NCI-H524 treated with DMSO at 0.1 percent for 48 hours (cell line): ENCODE measurements at places on chromosomes 1 and 21.

- DNase-seq = no peak
Measured at GRCh38 chr1:76198452-76198851, 123.9 kb downstream of the ST6GALNAC3 start.

- no peak for DNase-seq
Measured at GRCh38 chr1:45516465-45516864, 5.2 kb downstream of the PRDX1 start.

DNA sequence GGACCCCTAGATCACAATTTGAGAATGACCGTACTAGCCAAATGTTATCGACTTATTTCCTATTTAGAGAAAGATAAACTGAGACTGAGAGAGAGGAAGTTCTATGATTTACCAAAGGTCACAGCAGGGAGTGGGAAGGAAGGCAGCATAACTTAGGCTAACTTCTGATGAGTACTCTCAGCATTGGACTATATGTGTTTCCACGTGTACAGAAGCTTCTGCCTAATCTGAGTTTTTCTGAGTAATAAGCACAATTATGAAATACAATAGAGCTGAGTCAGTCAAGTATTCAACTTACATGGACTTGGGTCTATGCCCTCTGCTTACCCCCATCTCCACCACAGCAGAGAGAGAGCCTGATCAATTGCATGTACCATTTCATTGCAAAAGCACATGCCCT lies 88.1 kb upstream of the HIVEP3 start:
- DNase-seq = no peak

- no peak for DNase-seq
Measured at GRCh38 chr1:218369688-218370511, 24.8 kb downstream of the TGFB2 start.

DNA sequence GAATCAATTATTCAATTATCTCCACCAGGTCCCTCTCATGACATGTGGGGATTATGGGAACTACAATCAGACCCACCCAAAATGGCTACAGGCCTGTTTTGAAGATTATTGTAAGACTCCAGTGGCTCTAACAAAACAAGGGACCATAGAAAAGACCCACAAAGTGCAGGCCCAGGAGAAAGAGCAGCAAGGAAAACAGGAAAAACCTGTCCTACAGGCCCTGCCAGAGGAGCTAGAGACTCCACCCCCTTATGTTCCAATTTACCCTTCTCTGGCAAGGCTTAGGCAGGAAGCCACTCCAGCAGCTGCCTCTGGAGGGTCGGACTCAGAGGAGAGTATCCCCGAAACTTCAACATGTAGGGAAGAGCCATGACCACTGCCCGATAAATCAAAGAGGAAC lies 96.5 kb downstream of the LIPI start:
- no peak for DNase-seq

DNA sequence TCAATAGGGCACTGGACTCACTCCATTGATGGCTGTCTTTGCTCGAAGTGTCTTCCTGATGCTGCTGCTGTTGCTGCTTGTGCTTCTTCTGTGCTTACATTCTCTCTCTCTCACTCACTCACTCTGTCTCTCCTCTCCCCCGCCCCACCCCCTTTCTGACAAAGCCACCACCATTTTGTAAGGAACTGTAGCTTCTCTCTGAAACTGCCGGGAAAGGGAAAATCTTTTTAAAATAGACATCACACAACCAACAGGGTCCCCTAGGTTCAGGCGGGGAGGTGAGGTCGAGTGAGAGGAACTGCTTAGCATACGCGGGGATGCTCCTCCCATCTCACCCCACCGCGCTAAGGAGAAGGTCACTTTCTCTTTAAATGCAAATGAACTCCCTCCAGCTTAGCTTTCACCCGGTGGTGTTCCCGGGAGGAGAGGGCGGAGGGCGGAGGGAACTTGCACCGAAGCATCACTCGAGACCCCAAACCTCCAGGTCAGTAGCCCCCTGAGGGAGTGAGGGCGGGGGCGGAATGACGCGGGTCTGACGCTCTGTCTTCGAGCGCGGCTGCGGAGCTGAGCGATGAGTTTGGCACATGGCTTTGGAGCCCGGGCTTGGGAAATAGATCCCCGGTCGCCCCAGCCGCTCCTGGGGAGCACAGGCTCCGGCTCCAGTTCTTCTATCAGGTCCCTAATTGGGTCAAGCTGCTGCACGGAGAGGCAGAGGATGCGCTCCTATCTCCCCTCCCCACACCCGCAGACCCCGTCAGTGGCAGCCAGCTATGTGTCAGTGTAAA lies at the start of gene CCDC28B:
Gene CCDC28B, plus strand, starts transcription at position 370 of the 785 bp plus-strand sequence. CDS start 1,341 bp downstream, outside the sequence.
- peak; percentile 10 for DNase-seq

GRCh38 chr1:91672601-91673161 lies 172.0 kb downstream of the CDC7 start:
- DNase-seq = no peak

DNA sequence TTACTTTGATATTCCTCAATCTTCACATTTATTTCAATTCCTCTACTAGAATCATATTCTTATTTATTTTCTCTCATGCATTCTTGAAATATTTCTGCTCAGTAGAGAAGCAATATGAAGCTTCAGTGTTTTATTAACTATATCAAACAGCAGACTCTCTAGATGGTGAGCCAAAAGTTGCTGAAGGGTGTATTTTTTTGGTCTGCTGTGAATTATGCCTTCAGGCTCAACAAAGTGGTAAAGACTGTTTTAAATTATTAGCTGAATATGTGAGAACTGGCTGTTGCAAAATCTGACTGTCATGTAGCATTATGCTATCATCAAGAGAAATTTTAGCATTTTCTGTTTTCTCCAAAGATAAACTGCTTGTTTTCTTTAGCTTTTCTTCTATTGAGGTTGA lies 24.9 kb upstream of the CDC42BPA start:
- DNase-seq = no peak

DNA sequence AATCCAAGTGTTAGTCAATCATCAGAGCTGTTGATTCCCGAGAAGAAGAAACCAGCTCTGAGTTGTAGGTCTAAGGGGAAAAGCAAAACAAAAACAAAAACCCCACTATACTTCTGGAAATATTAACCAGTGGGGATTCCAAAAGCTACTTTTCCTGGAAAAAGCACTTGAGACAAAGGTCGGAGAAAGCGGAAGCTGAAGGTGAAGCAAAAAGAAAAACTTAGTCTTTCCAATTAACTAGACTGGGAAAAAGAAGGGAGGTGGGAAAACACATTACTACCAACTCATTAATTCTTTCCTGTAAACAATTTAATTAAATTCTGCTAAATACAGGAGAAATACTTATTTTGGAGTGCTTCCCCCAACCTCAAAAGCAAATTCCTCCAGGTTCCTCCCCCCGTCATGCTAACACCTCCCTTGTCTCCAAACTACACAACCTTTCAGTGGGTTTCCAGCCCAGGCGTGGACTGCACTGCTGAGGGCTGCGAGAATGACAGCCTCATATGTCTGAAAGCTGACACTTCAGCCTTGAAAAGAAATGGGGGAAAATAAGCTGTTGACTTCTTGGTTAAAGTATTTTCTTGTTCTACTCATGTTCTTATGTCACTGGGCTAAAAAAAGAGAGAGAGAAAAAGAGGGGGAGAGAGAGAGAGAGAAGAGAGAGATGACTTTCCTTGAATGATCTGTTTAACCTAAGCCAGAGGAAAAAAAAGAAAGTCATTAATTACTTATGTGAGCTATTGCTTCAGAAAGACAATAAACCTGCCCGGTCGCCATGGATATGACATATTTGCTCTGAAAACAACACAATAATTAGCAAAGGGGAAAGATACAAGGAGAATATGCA lies 5.1 kb downstream of the CASZ1 start:
- no peak for DNase-seq

DNA sequence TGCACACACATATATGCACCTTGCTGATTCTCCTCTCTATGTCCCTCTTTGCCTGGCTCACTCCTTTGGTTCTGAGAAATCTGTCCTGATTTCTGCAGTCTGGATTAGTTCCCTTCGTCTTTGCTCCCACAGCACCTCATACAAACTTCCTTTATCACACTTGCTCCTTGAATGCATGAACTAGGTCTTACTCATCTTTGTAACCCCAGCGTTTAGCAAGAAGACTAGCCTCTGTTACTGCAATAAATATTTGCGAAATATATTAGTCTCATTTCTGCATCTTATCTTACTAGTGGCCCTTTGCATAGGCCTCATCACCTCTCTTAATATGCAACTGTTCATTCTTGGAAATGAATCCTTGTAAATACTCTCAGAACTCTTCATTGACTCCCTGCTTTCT lies 11.4 kb downstream of the SMYD2 start:
- no peak for DNase-seq

- peak; percentile 97 for DNase-seq
Measured at GRCh38 chr1:169086603-169087455, 19.7 kb upstream of the ATP1B1 start.

DNA sequence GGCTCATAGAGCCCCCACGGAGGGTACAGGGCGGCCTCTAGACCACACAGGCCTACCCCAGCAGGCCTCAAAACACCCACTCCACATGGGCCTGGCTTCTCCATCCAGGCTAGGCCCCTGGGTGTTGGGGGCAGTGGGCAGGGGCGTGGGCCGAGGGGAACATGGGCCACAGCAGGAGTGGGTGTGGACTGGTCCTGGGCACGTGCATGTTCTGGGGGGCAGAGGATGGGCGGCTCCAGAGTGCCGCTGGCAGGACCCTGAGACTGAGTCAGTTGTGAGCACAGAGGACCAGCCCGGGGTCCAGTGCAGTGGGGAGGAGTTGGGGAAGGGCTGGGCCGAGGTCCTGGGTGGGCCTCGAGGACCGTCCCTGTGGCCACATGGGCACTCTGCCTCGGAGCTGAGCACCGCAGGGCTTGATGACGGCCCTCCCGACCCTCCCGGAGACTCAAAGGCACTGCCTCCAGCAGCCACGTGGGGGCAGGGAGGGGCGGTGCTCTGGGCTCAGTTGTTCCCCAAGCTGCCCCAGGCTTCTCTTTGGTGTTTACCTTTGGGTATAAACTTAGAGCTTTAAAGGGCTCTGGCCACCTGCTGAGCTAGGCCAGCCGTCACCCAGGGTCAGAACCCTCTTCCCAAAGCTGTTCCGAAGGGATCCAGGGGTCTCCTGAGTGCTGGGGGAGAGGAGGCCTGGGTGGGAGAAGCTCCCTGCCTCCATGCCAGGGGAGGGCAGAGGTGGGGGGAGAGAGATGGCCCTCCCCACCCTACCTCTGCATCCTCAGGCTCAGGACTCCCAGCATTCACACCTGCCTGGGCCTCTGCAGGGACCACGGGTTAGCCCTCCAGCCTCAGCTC lies 79.9 kb downstream of the MORN1 start:
- no peak for DNase-seq

DNA sequence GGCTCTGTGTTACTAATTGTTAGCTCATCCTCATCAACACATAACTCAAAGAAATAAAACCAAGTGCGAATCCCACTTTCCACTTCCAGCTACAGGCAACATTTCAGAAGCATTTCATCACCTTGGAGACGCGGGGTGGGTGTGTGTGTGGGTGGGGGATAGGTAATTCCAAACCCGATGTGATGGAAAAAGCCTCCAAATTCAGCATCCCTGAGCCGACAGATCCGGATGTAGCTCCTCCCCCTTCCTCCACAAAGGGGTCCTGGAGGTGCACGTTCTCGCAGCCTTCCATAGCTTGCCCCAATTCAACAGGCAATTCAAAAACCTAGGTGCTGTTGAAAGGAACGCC lies 486 bp downstream of the HSPA13 start:
- DNase-seq = no peak

DNA sequence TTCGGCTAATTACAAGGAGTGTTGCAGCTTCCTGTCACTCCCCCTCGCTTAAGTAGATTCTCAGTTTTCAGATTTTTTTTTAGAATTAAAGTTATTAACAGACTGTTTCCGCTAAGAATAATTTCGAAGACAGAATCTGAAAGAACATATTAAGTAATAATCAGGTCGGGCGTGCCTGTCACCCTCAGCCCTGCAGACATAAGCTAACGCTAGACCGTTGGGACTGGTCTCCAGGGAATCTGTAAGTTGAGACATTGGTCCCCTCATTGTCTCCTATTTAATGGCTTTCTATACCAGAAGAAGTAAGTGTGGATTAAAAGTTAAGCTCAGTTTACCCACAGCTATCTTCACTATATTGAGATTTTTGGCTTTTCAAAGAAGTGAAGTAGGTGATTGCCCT lies 14.5 kb downstream of the NMNAT1 start:
- DNase-seq = no peak

GRCh38 chr1:115491298-115492018 lies 150.3 kb upstream of the VANGL1 start:
- DNase-seq = no peak

DNA sequence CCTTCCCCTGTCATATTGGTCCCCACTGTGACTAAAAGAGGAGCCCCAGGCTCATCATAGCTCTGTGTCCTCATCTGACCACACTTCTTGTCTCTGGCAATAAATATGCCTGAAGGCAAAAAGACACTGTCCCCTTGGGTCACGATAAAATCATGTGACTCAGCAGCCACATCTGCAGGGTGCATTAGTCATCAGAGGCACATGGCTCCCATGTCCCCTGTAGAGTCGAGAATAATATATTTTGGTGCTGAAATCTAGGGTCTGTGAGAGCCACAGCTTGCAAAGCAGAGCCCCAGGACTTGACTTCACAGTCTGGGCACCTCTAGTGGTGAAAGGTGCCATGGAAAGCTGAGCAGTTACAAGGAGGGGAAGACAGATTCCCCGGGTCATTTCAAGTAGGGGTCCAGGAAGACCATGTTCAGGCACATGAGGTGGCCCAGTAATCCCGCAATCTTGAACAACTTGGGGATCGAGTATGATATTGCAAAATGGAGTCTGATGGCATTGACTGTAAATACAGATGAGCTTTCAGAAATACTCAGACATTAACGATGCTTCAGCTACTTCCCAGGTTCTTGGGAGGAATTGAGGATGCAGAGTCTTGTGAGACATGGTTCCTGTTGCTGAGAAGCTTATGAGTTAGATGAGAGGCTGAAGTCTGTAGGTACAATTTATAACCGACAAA lies 68.6 kb downstream of the SLC35F3 start:
- DNase-seq = no peak

DNA sequence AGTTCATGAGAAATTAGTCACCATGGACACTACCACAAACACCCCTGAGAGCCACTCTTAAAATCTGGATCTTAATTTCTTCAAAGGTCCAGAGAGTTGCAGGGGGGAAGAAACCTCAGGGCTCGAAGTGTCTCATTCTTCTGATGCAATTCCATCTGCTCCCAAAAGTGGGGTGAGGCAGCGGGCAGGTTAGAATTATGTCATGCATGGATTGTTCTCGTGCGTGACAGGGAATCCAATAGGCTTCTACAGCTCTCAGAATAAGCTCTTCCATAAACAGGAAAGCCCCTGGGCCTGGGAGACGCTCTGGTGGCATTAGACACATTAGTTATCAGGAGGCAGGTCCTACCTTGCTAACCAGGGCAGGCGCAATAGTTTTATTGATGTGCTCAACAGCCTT lies 8.4 kb downstream of the ENO1 start:
- DNase-seq = no peak

- DNase-seq = no peak
Measured at GRCh38 chr1:77948841-77949424, 29.9 kb downstream of the FUBP1 start.

DNA sequence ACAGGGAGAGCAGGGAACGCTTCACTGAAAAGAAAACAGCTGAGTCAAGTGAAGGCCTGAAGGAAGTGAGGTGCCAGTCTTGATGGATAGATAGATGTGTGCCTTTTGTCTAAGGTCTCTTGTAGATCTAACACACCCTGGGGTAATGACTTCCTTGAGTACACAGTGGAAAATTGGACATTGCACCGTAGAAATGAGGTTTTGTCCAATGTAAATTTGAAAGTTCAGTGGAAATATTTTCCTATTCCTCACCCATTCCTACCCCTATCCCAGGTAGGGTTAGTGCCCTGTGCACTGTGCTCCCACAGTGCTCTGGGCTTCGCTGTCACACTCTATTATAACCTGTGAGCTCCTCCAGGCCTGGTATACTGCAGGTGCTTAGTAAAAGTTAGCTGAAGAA lies 24.3 kb downstream of the ZMYND12 start:
- DNase-seq = no peak

- no peak for DNase-seq
Measured at GRCh38 chr1:239843541-239843940, 248.1 kb upstream of the FMN2 start.
